ENCODE measurements at places on chromosomes 7 and 10.

- peak; percentile 96 for DNase-seq
Measured at GRCh38 chr7:111561904-111562732, at the start of gene IMMP2L. TSS of gene IMMP2L (minus strand) at chr7:111562492.

DNA sequence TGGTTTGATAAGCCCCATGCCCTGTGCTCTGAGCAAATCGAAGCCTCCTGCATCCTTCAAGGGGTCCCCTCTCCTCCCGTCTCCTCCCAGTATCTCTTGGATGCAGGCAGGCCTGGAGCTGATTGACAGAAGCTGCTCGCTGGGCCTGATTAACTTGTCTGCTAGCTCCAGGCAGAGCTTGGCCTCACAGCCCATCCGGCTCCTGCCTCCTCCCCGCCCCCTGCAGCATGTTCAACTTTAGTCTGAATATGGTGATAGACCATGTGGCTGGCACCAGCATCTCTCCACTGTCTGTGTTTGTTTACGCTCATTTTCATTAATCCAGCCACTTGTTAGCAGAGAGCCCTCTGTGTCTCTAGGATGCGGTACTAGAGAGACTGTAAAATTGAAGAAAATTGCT, 432.2 kb downstream of the DPP6 start:
- no peak for DNase-seq

DNA sequence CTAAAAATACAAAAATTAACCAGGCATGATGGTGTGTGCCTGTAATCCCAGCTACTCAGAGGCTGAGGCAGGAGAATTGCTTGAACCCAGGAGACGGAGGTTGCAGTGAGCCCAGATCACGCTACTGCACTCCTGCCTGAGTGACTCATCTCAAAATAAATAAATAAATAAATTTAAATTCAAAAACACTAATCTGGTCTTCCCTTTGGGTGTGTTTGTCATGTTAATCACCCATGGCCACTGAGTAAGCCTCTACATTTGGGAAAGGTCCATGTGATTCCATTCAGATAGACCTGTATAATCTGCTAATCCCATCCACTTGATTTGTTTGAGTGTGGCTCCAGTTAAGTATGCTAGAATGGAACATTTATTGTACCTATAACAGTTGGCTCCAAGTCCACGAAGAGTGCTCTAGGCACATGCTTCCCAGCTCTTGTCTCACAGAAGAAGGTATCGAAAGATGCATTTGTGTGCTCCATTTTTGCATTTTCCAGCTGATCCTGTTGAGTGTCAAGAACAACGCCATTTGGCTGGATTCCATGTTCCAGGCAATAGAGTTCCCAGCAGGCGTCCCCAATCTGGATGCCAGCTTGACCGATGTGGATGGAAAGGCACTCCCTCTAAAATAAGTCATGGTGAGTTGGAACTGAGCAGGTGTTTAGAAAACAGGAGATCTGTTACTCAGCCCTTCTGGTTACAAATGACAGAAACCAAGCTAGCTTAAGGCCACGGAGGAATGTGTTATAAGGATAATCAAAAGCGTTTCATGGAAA, 4.0 kb downstream of the TUBAL3 start:
- no peak for DNase-seq

DNA sequence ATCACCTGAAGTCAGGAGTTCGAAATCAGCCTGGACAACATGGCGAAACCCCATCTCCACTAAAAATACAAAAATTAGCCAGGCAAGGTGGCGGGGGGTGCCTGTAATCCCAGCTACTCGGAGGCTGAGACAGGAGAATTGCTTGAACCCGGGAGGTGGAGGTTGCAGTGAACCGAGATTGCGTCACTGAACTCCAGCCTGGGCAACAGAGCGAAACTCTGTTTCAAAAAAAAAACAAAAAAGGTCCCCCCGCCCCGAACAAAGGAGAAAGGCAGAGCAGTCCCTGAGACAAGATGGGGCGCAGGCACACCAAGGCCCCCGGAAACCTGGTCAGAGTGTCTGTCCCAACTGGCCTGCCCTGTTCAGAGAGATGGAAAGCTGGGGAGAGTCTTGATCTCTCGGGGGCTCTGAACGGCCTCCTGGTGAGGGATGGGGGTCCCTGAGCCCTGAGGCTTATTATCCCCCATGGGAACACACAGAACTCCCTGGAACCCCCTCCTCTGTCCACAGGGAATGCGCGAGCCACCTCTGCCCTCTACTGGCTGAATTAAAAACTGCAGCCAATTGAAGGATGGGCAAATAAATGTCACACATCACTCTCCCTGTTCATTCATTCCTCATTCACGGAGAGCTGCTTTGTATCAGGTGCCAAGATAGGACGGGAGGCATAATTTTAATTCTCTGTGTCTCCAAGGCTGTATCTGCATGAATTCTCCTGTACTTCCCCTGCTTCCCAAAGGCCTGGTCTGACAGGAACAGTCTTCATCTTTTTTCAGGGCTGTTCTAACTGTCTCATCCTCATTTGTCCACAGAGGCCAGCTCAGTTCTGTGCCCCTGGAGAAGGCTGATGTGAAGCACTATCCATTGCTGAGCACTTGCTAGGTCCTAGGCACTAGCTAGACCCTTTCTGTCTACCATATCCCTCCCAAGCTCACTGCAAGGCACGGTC, 28.9 kb downstream of the MAT1A start:
- DNase-seq: peak; percentile 62

DNA sequence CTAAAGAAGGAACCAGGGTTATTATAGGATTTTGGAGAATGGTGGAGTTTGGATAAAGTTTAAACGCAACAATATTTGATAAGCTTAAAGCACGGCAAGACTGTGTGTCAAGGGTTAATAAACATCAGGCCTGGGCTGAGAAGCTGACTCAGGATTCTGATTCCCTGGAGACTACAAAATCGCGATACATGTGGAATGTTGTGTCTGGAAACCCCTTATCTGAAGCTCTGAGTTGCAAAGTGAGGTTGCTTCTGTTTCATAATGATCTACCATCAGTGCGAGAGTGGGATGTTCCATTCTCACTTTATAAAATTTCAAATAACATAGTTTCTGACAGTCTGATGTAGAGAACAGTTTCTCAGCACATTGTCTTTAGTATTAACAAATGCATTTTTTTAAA, 7.8 kb downstream of the C1GALT1 start:
- no peak for DNase-seq

Data from activated T-cell treated with anti-CD3 and anti-CD28 coated beads, Interleukin-2, amount 50 U/mL, for 48 hours (primary cell).